ENCODE measurements at places on chromosomes 12 and 14.

GRCh38 chr12:12171991-12172511 is 94.8 kb downstream of the LRP6 start:
- peak; percentile 6 for DNase-seq

GRCh38 chr12:104720339-104721038 is 237.6 kb downstream of the SLC41A2 start:
- DNase-seq, result peak; percentile 25

DNA sequence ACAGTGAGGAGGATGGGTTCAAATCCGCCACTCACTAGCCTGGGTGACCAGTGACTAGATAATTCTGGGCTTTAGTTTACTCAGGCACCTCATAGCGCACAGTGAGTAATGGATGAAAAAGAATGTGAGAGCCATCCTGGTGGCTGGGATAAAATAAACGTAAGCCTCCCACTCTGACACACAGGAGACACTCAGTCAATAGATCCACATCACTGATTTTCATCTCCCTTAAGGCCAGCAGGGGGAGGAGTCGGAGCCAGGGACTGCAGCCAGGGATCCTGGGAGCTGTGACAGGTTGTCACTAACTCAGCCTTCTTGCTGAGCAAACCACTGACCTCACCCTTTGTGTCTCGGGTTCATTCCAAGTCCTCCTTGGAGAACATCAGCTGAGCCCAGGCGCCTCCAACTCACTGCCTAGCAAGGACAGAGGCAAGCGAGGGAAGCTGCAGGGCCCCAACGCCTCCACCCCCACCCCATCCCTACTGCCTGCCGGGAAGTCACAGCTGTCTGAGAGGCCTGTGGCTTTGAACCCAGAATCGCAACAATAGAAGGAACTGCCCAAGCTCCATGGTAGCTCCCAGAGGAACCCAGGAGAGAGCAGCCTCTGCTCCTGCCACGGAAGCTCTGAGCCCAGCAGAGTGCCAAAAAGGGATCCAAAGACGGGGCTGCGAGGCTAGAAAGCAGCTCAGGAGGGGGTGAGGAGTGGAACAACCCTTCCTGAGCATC is 30.7 kb downstream of the PXN start:
- no peak for DNase-seq

DNA sequence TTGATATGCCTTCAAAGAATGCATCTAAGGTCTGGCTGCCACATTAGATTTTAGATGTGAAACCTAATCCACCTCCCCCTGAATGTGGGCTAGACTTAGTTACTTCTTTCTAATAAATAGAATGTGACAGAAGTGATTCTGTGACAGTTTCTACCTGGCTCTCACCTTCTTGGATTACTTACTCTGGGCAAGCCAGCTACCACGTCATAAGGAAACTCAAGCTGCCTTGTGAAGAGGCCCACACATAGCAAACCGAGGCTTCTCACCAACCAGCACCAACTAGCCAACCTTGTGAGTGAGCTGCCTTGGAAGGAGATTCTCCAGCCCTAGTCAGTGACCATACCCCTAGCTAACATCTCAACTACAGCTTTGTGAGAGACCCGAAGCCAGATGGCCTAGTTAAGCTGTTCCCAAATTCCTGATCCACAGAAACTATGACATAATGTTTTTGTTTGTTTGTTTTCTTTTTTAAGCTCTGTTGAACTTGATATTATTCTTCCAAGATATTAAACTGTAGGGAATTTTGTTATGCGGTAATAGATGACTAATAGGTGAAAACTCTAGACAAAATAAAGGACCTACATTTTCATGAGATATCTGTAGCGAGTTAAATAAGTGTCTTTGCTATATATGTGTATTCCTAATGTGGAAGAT is 6.2 kb downstream of the GPR19 start:
- no peak for DNase-seq

DNA sequence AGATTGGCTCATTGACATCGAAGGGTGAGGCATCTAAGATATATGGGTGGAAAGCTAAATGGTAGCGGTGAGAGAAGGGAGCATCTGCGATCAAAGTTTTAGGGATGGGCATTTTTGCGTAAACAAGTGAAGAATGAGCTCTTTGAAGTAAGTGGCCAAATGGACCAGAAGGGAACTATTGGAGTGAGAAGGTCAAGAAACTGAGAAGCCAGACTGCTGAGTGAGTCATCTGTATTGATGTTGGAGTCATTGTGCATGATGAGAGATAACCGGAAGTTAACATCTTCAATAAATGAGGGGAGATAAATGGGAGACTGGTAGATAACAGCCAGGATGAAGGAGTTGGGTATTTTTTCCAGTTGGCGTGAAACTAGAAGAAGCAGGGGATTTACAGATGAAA is 271.9 kb upstream of the PDE3A start:
- no peak for DNase-seq

DNA sequence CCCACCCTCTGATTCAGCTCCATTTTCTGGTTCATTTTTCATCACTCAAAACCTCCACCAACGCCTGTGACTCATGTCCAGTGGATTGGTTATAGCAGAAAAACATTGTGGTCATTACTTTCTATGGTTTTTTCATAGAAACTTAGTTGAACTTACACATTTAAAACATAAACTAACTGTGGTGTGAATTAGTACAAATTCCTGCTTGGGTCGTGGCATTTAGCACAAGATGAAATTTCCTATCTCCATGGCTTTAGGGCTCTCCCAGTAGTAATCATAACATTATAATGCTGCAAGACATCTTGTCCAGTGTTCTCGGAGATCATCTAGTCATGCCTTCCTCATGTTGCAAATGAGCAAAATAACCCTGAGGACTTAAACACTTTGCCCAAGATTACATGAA is 7.1 kb downstream of the RNASE7 start:
- no peak for DNase-seq

- no peak for DNase-seq
These were observed 25.0 kb downstream of the LARP4 start for GRCh38 chr12:50425589-50426258.

GRCh38 chr14:54809767-54810166 is 92.9 kb downstream of the GCH1 start:
- DNase-seq, result no peak

DNA sequence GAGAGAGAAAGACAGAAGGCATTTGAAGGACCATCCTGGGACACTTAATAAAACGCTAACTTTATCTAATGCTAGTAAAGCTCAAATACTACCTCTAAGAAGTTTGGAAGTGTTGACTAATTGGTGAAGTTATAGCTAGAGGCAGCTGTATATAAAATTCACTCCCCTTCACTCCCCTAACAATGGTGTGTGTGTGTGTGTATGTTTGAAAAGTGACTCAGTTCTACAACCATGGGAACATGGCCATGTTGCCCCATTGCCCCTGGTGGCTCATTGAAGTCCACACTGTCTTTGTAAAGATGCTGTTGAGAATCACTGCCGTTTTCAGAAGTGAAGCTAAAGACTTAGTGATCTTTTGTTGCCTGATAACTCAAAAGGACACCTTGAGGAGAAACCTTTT is 262.4 kb downstream of the NPAS3 start:
- DNase-seq, result no peak

DNA sequence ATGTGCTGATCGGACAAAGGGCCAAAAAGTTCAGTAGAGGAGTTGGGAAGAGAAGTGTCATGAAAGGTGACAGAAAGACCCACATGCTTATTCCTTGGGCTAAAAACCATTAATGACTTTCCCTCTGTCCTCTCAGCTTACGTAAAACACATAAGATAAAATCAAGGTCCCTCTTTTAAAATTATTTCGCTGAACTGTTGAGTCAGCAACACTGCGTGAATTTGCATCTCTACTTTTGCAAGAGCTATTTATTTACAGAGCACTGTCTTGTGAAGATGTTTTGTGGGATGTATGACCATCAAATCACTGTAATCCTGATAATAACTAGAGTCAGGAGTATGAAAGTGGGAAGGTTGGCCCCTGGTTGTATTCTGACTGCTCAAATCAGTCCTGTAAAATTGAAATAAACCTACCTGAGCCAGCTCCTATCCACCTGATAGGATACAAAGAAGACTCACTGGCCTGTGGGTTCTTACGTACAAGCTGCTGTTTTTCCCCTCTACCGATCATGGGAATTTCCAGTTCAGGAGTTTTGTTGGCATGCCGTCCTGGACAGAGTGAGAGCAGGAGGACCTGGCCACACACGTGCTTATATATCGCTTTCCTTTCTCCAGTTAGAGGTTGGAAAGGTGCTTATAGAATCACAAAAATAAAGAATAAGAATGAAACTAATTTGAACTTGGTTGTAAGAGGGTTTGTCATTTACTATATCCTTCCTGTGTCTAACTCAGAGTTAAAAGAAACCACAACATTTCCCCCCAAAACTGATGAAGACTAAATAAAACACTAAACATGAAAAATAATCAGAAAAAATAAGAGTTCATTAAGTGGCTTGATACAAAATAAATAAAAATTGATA is 42.9 kb downstream of the IFNG-AS1 start:
- no peak for DNase-seq

DNA sequence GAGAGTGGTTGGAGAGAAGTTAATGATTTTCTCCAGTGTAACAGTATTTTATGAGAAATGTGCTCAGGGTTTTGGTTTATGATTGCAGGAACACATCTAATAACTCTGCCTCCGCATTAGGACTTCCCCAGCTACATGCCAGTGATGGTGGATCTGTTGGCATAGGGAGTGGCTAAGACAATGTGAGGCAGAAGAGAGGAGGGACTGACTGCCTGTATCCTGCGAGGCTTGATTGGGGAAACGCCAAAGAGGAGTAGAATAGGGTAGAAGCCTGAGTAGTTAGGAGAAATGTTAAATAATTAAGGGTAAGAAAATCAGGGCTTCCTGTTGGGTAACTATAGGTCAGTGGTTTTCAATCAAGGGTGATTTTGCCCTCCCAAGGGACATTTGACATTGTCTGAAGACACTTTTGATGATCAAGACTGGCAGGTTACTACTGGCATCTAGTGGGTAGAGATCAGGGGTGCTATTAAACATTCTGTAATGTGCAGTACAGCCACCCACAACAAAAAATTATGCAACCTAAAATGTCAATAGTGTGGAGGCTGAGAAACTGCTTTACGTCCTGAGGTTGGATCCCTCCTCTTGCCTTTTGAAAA is 12.8 kb downstream of the TDG start:
- no peak for DNase-seq

GRCh38 chr14:35355981-35356841 is 48.3 kb downstream of the NFKBIA start:
- peak; percentile 46 for DNase-seq

DNA sequence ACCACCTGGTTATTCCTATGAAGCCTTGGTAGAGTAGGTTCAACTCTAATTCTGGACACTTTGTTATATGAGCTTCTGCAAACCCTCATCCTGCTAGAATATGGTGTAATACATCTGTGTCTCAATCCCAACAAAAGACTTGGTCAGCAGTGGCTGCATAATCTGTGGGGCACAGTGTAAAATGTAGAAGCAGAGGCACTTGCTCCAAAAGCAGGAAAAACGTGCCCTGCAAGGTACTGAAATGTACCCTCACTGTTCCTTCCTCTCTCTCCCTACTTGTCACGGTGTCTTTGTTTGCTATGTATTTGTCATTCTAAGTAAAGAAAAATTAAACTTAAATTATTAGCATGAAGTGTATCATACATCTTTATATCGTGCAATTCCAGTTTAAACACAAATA is 267.9 kb downstream of the BCL11B start:
- no peak for DNase-seq

GRCh38 chr12:105928436-105928835 is 210.3 kb downstream of the NUAK1 start:
- no peak for DNase-seq

GRCh38 chr12:27981874-27982273 is 9.3 kb upstream of the PTHLH start:
- no peak for DNase-seq

DNA sequence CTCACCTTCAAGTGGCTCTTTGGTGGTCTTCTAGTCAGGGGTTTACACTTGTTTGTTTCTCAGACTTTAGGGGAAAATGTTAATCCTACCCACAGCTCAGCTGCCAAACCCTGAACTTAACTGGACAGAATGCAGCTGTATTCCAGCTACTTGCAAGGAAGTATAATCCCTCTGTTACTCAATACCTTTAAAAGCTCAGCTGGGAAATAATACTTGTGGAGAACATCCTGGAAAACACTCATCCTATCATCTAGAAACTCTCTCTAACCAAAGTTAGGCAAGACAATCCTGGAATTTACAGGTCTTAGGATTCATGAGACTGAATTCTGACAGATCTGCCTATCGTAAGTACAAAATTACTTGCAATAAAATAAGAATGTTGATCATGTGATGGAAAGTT is 404.1 kb downstream of the ADAMTS20 start:
- no peak for DNase-seq

- DNase-seq, result no peak
These were observed 31.6 kb downstream of the KCNC2 start for GRCh38 chr12:75177997-75178396.

- no peak for DNase-seq
These were observed 675.6 kb upstream of the MDGA2 start for GRCh38 chr14:48350971-48351370.

DNA sequence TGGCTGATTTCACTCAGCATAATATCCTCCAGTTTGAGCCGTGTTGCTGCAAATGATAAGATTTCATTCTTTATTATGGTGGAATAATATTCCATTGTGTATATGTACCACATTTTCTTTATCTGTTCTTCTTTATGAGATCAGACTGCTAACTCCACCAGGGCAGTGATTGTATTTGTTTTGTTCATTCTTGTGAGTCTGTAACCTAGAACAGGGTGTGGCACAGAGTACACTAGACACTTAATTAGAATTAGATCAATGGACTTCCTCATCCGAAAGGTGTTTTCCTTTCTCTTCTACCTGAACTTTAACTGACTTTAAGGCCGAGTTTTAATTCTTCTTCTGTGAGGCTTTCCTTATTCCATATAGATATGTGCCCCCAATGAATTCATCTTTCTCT is 551.0 kb downstream of the SNAPC1 start:
- no peak for DNase-seq

DNA sequence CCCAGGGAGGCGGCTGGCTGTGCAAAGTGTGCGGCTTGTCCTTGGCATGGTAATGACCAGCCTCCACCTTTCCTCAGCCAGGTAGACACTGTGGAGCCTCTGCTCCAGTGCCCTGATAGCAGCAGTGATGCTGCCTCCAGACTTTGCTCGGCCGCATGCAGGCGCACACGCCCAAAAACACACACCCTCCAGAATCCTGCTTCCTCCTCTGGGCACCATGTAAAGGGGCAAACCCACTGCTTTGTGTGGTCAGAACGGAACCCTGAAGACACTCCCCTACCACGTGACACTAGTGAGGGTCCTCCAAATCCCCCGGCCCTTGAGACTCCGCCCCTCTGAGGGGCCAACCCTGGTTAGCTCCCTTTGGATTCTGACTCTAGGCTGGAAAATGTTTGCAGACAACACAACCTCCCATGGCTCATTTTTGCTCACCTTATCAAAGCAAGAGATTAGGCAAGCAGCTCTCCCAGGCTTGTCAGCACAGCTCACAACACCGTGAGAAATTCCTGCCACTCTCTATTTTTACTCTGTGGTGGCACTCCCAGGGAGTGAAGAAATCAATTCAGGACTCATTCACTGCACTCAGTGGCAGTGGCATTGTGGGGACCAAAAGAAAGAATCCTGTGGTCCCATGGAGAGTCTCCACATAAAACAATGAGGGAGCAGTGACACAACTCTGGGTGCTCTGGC is 4.5 kb downstream of the KRT77 start:
- DNase-seq, result no peak

Measured in stimulated activated CD4-positive, alpha-beta T cell treated with anti-CD3 and anti-CD28 coated beads, Interleukin-12 subunit alpha, Interleukin-12 subunit beta, amount 100 ng/mL, for 48 hours (primary cell).